Mesendoderm (in vitro differentiated cells): ENCODE measurements at places on chromosomes 7 and 10.

DNA sequence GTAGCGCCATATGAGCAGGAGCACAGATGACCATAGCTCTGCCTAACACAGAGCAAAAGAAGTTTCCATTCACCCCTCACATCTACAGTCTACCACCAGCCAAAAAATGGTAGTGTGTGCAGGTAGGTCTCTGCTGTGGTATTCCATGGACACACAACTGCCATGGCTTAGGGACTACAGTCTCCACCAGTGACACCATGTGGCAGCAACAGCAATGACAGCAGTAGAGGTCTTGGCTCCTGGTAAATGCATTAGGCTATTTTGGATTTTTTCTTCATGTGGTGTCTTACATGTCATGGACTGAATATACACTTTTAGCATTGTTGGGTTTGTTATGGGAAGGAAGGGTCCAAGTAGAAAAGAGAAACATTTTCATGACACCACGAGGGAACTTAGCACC is 70.1 kb upstream of the CABCOCO1 start:
- no peak overlapping the region for H3K27ac ChIP-seq
- H3K27me3 ChIP-seq: no peaks in the 10 kb centered on the region
- no peak overlapping the region for H3K4me3 ChIP-seq
- peak; percentile 68 for DNase-seq
- no peaks in the 10 kb centered on the region for H3K36me3 ChIP-seq

- H3K27me3 ChIP-seq: no peaks in the 10 kb centered on the region
- no peak for DNase-seq
- no peaks in the 10 kb centered on the region for H3K4me1 ChIP-seq
- H3K4me3 ChIP-seq: no peak overlapping the region
- H3K36me3 ChIP-seq: no peaks in the 10 kb centered on the region
Observed at GRCh38 chr7:90165724-90166123, 11.5 kb downstream of the STEAP1 start.

- H3K27me3 ChIP-seq: no peaks in the 10 kb centered on the region
- no peak for DNase-seq
- H3K27ac ChIP-seq: no peak overlapping the region
- H3K36me3 ChIP-seq: no peaks in the 10 kb centered on the region
- no peaks in the 10 kb centered on the region for H3K4me1 ChIP-seq
- H3K4me3 ChIP-seq: no peak overlapping the region
Observed at GRCh38 chr10:33412653-33413361, 78.3 kb upstream of the NRP1 start.

- H3K4me1 ChIP-seq: no peaks in the 10 kb centered on the region
- no peak overlapping the region for H3K4me3 ChIP-seq
- H3K36me3 ChIP-seq: no peaks in the 10 kb centered on the region
- H3K27ac ChIP-seq: no peak overlapping the region
Observed at GRCh38 chr10:75159519-75159918, 48.1 kb downstream of the SAMD8 start.

DNA sequence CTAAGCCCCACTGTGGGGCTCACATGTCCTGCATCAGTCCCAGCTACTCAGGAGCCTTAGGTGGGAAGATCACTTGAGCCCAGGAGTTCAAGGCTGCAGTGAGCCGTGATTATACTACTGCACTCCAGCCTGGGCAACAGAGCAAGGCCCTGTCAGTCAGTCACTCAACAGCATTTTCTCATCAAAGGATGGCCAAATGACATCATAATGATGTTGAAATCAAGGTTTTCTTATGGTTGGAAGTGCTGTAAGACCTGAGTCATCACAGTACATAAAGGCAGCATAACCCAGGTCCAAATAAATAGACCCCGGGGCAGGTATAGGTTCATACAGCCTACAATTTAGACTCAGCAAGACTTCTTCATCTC is 341.1 kb downstream of the PARD3 start:
- H3K27ac ChIP-seq: no peak overlapping the region
- no peaks in the 10 kb centered on the region for H3K27me3 ChIP-seq
- H3K4me3 ChIP-seq: no peak overlapping the region
- no peak for DNase-seq
- no peaks in the 10 kb centered on the region for H3K4me1 ChIP-seq

GRCh38 chr10:49664842-49665355 is 14.6 kb upstream of the C10orf53 start:
- H3K4me3 ChIP-seq: no peak overlapping the region
- H3K4me1 ChIP-seq: no peaks in the 10 kb centered on the region
- no peak for DNase-seq
- H3K27ac ChIP-seq: no peak overlapping the region
- no peaks in the 10 kb centered on the region for H3K36me3 ChIP-seq

DNA sequence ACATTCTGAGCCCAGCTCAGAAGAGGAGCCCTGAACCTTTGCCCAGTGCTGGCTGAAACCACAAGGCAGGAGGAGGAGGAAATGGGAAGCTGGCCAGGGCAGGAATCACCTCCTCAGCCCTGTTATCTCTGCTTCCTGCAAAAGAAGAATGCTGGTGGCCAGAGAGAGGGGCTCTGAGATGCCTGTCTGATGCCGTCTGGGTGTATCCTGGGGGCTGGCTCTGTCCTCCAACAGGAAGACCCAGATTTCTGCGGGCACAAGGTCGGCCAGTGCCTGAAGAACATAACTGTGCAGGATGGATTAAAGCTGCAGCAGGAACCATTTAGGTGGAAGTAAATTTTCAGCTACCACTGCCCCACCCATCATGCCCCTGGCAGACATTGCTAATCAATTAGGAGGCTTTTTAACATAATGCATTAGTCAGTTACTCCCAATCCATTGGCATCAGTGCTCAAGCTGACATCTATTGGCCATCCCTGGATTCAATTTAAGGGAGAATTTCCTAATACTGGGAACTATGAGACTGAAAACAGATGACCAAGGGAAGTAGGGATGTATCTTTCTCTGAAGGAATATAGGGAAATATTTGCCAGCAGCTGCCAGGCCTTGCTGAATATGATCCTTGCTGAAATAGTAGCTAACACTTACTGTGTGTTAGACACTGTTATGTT is 67.7 kb downstream of the COL13A1 start:
- no peak for DNase-seq
- H3K4me3 ChIP-seq: no peak overlapping the region
- no peaks in the 10 kb centered on the region for H3K27me3 ChIP-seq
- H3K27ac ChIP-seq: no peak overlapping the region
- H3K4me1 ChIP-seq: peaks cover 13% of the 10 kb centered on the region

DNA sequence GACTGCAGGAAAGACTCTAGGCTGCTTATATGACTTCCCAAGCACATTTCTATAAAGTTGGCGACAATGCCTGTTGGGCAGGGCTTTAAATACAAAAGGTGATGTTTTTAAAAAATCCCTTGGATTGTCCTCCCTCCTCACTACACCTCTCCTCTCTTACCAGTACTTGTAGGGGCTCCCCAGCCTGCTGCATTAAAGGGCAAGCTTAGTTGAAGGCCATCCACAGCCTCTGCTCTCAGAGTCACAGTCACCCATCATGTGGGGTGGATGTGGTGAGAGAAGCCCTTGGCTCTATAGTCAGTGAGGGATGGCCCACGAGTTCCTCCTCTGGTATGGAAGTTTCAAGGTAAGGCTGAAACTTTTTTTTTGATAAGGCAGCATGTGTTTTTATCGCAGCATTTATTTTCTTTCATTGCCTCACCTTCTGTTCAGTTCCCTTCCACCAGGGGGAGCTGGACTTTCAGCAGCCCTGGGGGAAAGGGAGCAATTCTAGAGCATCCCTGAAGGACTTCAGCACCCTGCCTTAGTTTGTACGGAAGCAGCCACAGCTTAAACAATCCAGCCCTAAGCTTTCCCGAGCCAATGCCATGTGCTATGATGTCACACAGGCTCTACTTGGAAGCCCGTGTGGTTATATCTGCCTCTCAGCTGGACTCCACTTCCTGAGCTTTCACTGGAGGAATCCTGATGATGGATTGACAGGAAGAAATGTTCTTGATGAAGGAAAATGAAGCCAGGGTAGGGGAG is 131.9 kb downstream of the CALCR start:
- H3K27ac ChIP-seq: no peak overlapping the region
- peak; percentile 71 for DNase-seq
- H3K27me3 ChIP-seq: no peaks in the 10 kb centered on the region
- H3K36me3 ChIP-seq: no peaks in the 10 kb centered on the region

- peaks cover 4% of the 10 kb centered on the region for H3K4me1 ChIP-seq
- no peak overlapping the region for H3K4me3 ChIP-seq
- H3K36me3 ChIP-seq: no peaks in the 10 kb centered on the region
- no peak overlapping the region for H3K27ac ChIP-seq
Observed at GRCh38 chr7:137985253-137985896, 16.5 kb downstream of the CREB3L2 start.

- no peaks in the 10 kb centered on the region for H3K4me1 ChIP-seq
- no peak for DNase-seq
- no peaks in the 10 kb centered on the region for H3K36me3 ChIP-seq
- no peaks in the 10 kb centered on the region for H3K27me3 ChIP-seq
Observed at GRCh38 chr7:27032839-27033238, 63.0 kb downstream of the HOXA1 start.

- H3K27ac ChIP-seq: no peak overlapping the region
- H3K36me3 ChIP-seq: no peaks in the 10 kb centered on the region
- peaks cover 19% of the 10 kb centered on the region for H3K4me1 ChIP-seq
- DNase-seq: no peak
Observed at GRCh38 chr7:112159351-112159750, 46.8 kb downstream of the DOCK4 start.

DNA sequence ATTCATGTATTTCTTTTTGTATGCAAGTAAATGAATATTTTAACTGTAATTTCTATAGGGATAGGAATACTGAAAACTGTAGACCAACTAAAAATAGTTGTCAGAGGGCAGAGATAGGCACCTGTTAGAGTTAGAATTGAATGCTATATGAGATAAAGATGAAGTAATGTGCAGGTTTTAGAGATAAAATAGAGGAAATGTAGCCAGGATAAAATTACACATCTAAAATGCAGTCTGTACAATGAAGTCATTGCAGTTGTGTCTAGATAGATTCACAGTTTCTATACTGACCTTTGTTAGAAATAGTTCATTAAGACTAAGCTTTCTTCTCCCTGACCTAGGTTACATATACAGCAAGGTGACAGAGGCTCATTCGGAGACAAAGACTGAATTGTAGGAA is 46.2 kb downstream of the SMNDC1 start:
- no peaks in the 10 kb centered on the region for H3K36me3 ChIP-seq
- H3K4me1 ChIP-seq: no peaks in the 10 kb centered on the region
- H3K27me3 ChIP-seq: no peaks in the 10 kb centered on the region
- no peak for DNase-seq

DNA sequence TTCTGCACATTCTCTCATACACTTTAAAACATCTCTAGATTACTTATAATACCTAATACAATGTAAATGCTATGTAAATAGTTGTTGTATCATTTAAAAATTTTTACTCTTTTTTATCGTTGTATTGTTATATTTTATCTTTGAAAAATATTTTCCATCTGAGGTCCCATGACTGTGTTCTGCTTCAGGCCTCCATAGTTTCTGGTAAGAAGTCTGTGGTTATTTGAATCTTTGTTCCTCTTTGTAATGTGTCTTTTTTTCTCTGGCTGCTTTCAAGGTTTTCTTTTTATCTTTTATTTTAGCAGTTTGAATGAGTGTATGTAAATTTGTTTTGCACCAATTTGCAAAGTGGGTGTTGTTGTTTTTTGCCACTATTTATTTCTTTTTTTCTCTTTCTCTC is 263.1 kb downstream of the RPS24 start:
- no peak overlapping the region for H3K27ac ChIP-seq
- H3K27me3 ChIP-seq: no peaks in the 10 kb centered on the region
- DNase-seq: no peak
- peaks cover 8% of the 10 kb centered on the region for H3K4me1 ChIP-seq
- H3K4me3 ChIP-seq: no peak overlapping the region
- no peaks in the 10 kb centered on the region for H3K36me3 ChIP-seq

DNA sequence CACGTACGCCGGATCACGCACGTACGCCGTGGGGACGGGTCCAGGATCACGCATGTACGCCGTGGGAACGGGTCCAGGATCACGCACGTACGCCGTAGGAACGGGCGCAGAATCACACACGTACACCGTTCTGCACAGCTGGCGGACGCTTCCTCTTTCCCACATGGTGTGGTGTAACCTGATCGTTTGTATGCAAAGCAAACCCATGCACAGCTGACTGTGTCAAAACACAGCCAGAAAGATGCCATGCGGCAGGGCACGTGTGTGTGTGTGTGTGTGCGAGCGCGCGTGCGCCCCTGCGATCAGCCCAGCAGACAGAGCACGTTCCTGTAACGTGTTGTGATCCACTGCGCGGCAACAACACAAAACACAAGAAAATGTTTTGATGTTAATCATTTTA is 573.6 kb downstream of the DNAJB6 start:
- H3K27ac ChIP-seq: no peak overlapping the region
- no peak overlapping the region for H3K4me3 ChIP-seq
- DNase-seq: no peak
- no peaks in the 10 kb centered on the region for H3K27me3 ChIP-seq

GRCh38 chr10:48450741-48451466 is 144.4 kb downstream of the MAPK8 start:
- H3K27ac ChIP-seq: no peak overlapping the region
- DNase-seq: no peak
- no peak overlapping the region for H3K4me3 ChIP-seq
- H3K36me3 ChIP-seq: no peaks in the 10 kb centered on the region
- H3K27me3 ChIP-seq: no peaks in the 10 kb centered on the region
- H3K4me1 ChIP-seq: no peaks in the 10 kb centered on the region

DNA sequence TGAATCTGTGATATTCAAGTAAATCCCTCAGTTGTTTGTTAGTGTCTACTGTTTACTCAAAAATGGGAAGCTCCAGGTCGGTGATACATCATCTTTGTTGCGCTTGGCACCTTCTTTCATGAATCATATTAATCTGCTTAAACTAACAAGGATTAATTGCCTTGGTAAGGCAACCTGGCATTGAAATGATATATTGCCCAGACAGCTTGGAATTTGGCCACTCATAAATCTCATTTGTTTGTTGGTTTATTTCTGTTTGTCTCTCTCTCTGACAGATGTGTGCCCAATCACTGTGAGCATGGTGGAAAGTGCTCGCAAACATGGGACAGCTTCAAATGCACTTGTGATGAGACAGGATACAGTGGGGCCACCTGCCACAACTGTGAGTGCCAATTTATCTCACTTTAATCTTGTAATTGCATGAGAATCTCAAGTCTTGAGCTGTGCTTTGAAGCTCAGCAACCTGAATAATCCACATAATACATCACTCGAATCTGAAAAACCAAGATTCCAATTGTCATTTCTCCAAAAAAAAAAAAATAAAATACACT is 1104.8 kb upstream of the C7orf33 start:
- no peak overlapping the region for H3K4me3 ChIP-seq
- no peaks in the 10 kb centered on the region for H3K36me3 ChIP-seq
- no peak for DNase-seq
- H3K27me3 ChIP-seq: no peaks in the 10 kb centered on the region
- no peak overlapping the region for H3K27ac ChIP-seq
- no peaks in the 10 kb centered on the region for H3K4me1 ChIP-seq
